ENCODE measurements at places on chromosomes 2 and 18. TPM values are rescaled to one million over a fixed set of nuclear protein-coding genes. Genes with fewer than 3 reads are reported as not detected.

GRCh38 chr2:216404010-216404618 lies 8.2 kb upstream of the SMARCAL1 start:
- DNase-seq = peak; percentile 45
- H3K36me3 ChIP-seq = no peaks in the 10 kb centered on the region
- H3K27ac ChIP-seq = no peak overlapping the region
- H3K27me3 ChIP-seq = peaks cover 18% of the 10 kb centered on the region
- H3K4me1 ChIP-seq = no peaks in the 10 kb centered on the region
- H3K4me3 ChIP-seq = no peak overlapping the region

GRCh38 chr18:26089293-26090129 lies 902 bp downstream of the SS18 start:
- no peak for DNase-seq
- H3K4me1 ChIP-seq = peaks cover 33% of the 10 kb centered on the region
- H3K4me3 ChIP-seq = peak overlapping the region; percentile 91

GRCh38 chr18:24326211-24326610 lies 71.4 kb downstream of the OSBPL1A start:
- no peak for DNase-seq
- no peaks in the 10 kb centered on the region for H3K27me3 ChIP-seq
- no peaks in the 10 kb centered on the region for H3K36me3 ChIP-seq
- no peak overlapping the region for H3K27ac ChIP-seq
- no peak overlapping the region for H3K4me3 ChIP-seq

- no peak for DNase-seq
- peaks cover 30% of the 10 kb centered on the region for H3K36me3 ChIP-seq
- H3K27me3 ChIP-seq = no peaks in the 10 kb centered on the region
- no peaks in the 10 kb centered on the region for H3K4me1 ChIP-seq
Measured at GRCh38 chr2:86087936-86088850, 17.5 kb downstream of the POLR1A start.

DNA sequence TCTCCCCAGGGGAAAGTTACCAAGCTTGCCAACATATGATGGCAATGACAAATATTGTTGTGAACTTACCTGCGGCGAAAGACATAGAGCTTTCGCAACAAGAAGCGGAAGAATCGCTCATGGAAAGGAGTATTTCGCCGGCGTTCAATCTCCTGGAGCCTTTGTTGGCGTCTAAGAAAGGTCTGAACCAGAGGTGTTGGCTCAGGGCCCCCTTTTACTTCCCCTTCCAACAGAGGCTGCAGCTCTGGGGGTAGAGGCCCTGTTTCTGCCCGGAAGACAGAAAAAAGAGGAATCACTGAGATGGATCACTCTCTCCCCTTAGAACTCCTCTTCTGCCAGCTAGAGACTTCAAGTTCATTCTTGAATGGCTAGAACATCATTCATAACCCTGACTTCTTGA lies 10.8 kb downstream of the GGCX start:
- no peak overlapping the region for H3K27ac ChIP-seq
- no peak for DNase-seq

GRCh38 chr18:27175245-27175644 lies 9.9 kb downstream of the CHST9 start:
- H3K27me3 ChIP-seq = no peaks in the 10 kb centered on the region
- no peaks in the 10 kb centered on the region for H3K4me1 ChIP-seq
- no peaks in the 10 kb centered on the region for H3K36me3 ChIP-seq
- no peak overlapping the region for H3K27ac ChIP-seq
- no peak for DNase-seq

DNA sequence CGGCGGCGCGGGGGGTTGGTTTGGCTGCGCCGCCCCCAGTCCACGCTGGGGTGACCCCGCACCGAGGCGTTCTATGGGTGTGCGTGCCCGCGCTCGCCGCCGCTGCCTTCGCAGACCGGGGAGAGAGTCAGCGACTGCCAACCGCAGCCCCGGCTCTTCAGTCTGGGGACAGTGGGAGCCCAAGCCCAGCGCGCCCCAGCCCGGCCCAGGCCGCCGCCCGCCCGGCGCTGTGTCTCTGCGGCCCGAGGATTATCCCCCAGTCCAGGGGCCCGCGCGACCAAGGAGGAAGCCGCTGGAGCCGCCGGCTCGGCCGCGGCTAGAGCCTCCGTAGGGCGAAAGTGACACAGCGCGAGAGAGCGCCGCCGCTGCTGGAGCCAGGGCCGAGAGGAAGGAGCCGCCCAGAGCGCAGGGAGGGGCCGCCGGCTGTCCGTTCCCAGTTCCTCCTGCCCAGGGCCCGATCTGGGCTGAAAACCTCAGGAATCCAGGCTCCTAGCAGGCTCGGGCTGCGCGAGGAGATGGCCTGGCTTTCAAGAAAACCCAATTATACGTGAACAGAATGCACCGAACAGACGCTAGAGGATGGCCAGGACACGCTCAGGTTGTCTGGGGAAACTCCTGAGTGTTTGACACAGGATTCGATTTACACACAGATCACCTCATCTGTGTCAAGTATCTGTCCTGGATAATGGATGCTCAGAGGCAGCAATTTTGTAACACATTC lies 2.4 kb downstream of the CTIF start:
- H3K4me3 ChIP-seq = peak overlapping the region; percentile 87
- no peak overlapping the region for H3K27ac ChIP-seq
- no peak for DNase-seq
- peaks cover 19% of the 10 kb centered on the region for H3K4me1 ChIP-seq
- H3K27me3 ChIP-seq = peaks cover 28% of the 10 kb centered on the region

- H3K27ac ChIP-seq = peak overlapping the region; percentile 4
- no peaks in the 10 kb centered on the region for H3K4me1 ChIP-seq
- no peak for DNase-seq
- H3K4me3 ChIP-seq = no peak overlapping the region
- no peaks in the 10 kb centered on the region for H3K36me3 ChIP-seq
Measured at GRCh38 chr18:33560686-33561370, 17.2 kb upstream of the ASXL3 start.

DNA sequence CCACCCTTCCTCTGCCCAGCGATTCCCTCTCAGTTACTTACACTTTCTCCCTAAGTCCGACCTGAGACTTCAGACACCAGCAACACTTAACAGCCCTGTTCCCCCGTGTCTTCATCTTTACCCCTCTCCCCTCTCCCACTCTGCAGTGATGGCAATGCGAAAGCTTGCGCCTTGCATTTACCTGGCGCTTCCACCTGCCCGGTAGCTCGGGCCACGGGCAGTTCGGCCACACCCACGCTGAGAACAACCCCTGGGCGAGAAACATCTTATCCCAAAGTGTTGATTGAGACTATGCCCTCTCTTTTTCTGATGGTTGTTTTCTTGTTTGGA lies 558 bp downstream of the DNAJC10 start:
- peaks cover 4% of the 10 kb centered on the region for H3K27me3 ChIP-seq
- H3K36me3 ChIP-seq = peaks cover 7% of the 10 kb centered on the region
- H3K4me1 ChIP-seq = peaks cover 9% of the 10 kb centered on the region
- no peak for DNase-seq
- H3K27ac ChIP-seq = no peak overlapping the region

DNA sequence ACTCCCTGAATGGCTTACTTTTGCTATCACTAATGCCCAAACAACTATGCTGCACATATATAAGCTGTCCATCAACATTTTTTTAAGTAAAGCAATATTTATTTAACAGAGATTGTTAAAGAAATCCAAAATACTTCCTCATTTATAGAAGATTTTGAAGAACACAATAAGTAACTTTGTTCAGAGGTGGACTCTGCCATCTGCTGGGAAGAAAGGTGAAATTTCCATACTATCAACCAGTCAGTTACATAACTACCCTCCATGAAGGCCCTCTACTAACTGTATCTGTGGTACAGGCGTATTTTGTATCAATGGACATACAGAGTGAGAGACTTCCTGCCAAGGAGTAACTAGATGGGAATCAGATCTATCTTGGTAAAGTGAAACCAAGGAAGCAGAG lies 106.0 kb downstream of the DTNB start:
- H3K36me3 ChIP-seq = no peaks in the 10 kb centered on the region
- H3K27ac ChIP-seq = no peak overlapping the region
- DNase-seq = no peak
- H3K4me3 ChIP-seq = no peak overlapping the region
- no peaks in the 10 kb centered on the region for H3K27me3 ChIP-seq

- H3K27ac ChIP-seq = no peak overlapping the region
- H3K36me3 ChIP-seq = no peaks in the 10 kb centered on the region
- no peaks in the 10 kb centered on the region for H3K27me3 ChIP-seq
Measured at GRCh38 chr2:215611609-215612386, 175.9 kb upstream of the FN1 start.

- peaks cover 17% of the 10 kb centered on the region for H3K36me3 ChIP-seq
- peak overlapping the region; percentile 5 for H3K27ac ChIP-seq
- peaks cover 50% of the 10 kb centered on the region for H3K4me1 ChIP-seq
- no peak overlapping the region for H3K4me3 ChIP-seq
- H3K27me3 ChIP-seq = no peaks in the 10 kb centered on the region
Measured at GRCh38 chr2:160417745-160418397, 75.7 kb downstream of the RBMS1 start.

DNA sequence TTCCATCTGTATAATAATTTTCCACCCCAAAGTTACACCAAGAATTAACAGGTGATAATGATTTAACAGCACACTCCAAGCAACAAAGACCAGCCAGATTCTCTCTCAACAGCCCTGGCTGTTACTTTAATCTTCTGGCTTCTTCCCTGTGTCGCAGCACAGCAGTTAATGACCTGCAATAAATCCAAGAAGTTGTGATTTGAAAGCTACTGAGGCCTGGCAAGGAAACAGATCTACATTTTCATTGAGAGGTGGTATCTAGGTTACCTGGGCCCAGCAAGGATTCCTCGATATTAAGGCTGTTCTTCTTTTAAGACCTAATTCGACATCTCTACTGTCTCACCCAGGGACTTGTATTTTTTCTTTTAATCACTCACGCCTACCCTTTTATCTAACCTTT lies 433.8 kb downstream of the NBAS start:
- no peak overlapping the region for H3K4me3 ChIP-seq
- no peaks in the 10 kb centered on the region for H3K36me3 ChIP-seq
- no peak overlapping the region for H3K27ac ChIP-seq
- peaks cover 4% of the 10 kb centered on the region for H3K27me3 ChIP-seq
- no peak for DNase-seq
- H3K4me1 ChIP-seq = no peaks in the 10 kb centered on the region

- no peaks in the 10 kb centered on the region for H3K27me3 ChIP-seq
- DNase-seq = no peak
- H3K4me3 ChIP-seq = no peak overlapping the region
Measured at GRCh38 chr2:233402346-233402745, 48.1 kb downstream of the DGKD start.

- no peak overlapping the region for H3K27ac ChIP-seq
Measured at GRCh38 chr18:35469725-35470124, 28.0 kb downstream of the INO80C start.

GRCh38 chr18:73780218-73780617 lies 367.4 kb downstream of the FBXO15 start:
- H3K27ac ChIP-seq = no peak overlapping the region
- DNase-seq = no peak
- no peaks in the 10 kb centered on the region for H3K27me3 ChIP-seq
- no peaks in the 10 kb centered on the region for H3K4me1 ChIP-seq
- no peak overlapping the region for H3K4me3 ChIP-seq

DNA sequence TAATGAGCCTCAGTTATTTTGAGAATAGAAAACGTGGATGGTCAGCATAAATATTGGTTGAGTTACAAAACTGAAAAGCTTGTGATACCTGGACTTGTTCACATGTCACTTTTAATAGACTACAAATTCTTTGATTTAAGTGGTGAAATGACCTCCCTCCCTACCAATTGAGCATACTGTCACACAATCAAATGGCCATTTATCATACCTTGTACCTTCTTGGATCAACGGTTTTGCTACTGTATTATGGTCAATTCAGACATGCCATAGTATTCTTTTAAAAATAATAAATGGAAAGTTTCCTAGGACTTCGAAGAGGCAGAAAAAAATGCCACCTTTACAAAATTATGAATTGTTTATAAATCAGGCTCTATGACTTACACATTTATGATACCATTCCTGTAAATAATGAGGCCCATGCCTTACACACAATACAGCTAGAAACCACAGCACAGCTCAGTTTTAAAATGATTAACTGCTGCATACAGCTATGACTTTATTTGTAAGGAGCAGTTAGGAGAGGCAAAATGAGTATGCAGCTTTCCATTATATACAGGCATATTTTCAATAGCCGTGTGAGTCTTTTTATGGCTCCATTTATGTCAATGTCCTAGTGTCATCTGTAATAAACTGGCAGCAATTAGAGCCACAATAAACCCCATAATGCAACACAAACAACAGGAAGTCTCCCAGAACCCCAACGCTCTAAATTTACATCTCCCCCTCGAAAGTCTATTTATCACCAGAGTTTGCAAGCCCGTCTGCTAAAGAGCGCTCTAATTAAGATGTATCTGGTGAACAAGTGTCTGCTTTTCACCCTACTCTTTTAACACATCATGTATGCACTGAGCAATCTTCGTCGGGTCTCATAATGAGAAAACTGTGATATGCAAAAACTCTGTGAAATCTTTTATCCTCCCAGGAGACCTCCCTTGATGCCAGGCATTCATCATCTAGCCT lies 176.1 kb downstream of the ZNF521 start:
- H3K4me1 ChIP-seq = no peaks in the 10 kb centered on the region
- no peaks in the 10 kb centered on the region for H3K27me3 ChIP-seq
- DNase-seq = no peak
- H3K27ac ChIP-seq = no peak overlapping the region

DNA sequence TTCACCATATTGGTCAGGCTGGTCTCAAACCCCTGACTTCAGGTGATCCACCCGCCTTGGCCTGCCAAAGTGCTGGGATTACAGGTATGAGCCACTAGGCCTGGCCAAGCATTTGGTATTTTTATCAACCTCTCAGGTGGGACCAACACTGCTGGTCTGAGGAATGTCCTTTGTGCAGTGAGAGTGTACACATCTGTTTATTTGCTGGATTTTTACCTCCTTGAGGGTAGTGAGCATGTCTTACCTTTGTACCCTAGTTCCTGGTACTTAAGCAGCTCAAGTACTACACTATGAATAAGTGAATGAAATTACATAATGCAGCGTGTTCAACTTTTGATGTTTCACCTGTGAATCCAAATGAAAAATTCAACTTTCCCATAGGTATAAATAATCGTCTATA lies 29.8 kb downstream of the SOS1 start:
- peaks cover 70% of the 10 kb centered on the region for H3K36me3 ChIP-seq
- peaks cover 57% of the 10 kb centered on the region for H3K4me1 ChIP-seq
- no peak overlapping the region for H3K4me3 ChIP-seq
- H3K27ac ChIP-seq = no peak overlapping the region
- no peak for DNase-seq

- DNase-seq = no peak
- H3K36me3 ChIP-seq = no peaks in the 10 kb centered on the region
- peaks cover 27% of the 10 kb centered on the region for H3K27me3 ChIP-seq
- H3K27ac ChIP-seq = no peak overlapping the region
Measured at GRCh38 chr2:170885130-170885791, 43.8 kb upstream of the GORASP2 start.

The RAD51AP2 gene
- total RNA-seq = not detected

The NYAP2 gene
- total RNA-seq = not detected

The CCDC102B gene
- total RNA-seq = 1.2 TPM

The SLC11A1 gene
- 0.13 TPM for total RNA-seq

The PFN4 gene
- total RNA-seq = not detected

The RGPD3 gene
- total RNA-seq = 0.05 TPM

The HOXD13 gene
- total RNA-seq = not detected

Measured in activated CD4-positive, alpha-beta memory T cell treated with anti-CD3 and anti-CD28 coated beads, Interleukin-2, amount 10 ng/mL, durations not matched to agents 7 days and 5 days (primary cell).